ENCODE measurements at places on chromosomes 3 and 15.

GRCh38 chr3:181753391-181753790, 41.7 kb downstream of the SOX2 start:
- no peak for DNase-seq

- DNase-seq: no peak
These were observed 461.1 kb upstream of the TBL1XR1 start for GRCh38 chr3:177658354-177658753.

DNA sequence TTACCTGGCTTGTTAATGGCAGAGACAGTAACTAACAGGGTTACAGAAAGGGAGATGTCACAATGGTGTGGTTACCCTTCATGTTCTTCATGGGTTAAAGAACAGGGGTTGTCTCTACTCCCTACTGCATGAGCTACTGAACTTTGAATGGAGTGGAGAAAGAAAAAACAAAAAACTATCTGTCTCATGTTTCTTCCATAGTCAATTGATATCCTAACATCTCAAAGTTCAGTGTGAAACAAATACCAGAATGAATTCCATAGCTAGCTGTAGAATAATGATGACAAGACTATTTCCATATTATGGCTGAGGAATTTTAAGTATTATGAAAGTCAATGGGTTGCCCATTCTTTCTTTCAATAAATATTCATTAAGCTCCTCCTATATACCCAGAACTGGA, 161.3 kb upstream of the LPP start:
- no peak for DNase-seq

DNA sequence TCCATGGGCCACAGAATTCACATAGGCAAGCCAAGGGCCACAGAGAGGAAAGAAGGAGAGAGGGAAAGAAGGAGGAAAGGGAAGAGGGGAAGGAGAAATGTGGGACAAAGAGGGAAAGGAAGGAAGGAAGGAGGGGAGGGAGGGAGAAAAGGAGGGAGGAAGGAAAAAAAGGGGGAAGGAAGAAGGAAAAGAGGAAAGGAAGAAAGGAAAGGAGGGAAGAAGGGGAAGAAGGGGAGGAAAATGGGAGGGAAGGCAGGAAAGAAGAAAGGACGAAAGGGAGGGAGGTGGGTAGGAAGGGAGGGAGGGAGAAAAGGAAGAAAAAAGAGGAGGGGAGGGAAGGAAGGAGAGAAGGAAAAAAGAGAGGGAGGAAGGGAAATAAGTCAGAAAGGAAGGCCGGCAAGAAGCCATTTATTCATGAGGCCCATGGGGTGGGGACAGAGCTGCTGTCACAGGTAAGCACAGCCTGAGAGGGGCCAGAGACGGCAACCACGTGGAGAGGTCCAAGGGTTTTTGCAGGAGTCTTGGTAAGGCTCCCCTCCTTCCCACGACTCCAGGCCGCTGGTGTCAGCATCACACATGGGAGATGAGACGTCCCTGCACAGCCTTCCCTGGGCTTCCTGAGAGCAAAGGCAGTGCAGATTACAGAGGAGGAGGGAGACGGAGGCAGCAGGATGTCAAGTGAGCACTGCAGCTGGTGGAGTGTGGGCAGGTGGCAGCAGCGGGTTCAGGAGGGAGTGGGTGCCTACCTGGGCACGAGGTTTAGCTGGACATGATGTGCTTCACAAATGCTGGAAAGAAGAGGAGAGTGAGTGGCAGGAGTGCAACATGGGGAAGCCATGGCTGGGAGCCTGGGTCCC, 5.5 kb downstream of the MYL3 start:
- no peak for DNase-seq

DNA sequence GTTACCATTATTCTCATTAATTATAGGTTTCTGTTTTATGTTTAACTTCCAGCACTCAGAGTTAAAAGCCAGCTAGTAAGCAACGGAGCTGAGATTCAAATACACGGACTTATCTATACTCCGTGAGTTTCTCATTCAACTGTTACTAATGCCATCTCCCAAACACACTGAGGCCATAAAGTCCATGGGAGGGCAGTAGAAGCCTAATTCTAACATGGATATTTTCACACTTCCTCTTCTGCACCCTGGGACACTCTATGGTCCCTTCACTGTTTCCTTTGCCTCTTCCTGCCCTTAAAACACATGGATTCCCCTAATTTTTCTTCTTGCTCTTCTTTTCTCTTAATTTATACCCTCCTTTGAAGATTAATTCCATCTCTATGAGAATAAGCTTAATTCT, 245.0 kb downstream of the KLF13 start:
- DNase-seq: no peak

- no peak for DNase-seq
These were observed 51.0 kb downstream of the MCF2L2 start for GRCh38 chr3:183377307-183377959.
